ENCODE measurements at places on chromosomes 6 and 20.

- no peak for DNase-seq
These were observed 544.0 kb upstream of the HS3ST5 start for GRCh38 chr6:114886670-114887436.

DNA sequence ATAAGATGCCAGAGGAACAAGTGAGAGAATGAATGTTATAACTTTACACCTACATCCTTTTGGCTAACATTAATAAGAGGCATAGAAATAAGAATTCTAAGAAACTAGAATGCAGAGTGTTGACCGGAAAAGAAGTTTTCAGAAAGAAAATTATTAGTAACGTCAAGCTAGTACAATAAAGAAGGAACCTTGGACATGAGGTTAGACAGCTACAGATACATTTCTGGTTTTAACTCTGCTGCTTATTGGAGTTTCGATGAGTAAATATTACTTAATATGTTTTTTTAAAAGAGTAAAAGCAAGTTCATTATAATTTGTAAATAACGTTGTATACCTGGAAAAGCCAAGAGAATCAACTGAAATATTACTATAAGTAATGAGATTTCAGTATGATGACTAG, 22.7 kb downstream of the TAB2 start:
- DNase-seq: no peak

GRCh38 chr20:63346131-63347080, 14.7 kb downstream of the CHRNA4 start:
- DNase-seq: no peak

GRCh38 chr20:61980647-61981583, 84.8 kb downstream of the TAF4 start:
- no peak for DNase-seq

DNA sequence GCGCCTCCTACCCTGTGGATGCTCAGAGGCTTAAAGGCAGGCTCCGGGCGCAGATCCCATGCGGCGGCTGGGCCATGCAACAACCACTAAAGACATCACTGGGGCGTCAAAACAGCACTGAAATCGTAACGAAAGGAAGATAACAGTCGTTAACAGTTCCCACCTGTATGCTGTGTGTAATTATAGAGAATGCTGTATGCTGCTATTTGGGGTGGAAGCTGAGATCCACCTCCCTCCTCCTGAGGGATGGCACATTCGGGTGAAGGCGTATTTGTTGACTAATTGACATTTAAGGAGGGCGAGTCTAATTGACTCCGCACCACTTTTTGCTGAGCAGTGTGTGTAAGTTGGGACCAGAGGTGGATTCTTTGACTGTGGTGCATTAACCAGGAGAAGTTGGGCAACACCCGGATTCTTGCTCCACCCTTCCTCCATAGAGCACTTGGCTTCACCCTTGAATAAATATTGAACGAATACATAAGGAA, 687 bp downstream of the SLC35A1 start:
- peak; percentile 11 for DNase-seq

GRCh38 chr6:85372188-85372914, 77.5 kb upstream of the NT5E start:
- no peak for DNase-seq

DNA sequence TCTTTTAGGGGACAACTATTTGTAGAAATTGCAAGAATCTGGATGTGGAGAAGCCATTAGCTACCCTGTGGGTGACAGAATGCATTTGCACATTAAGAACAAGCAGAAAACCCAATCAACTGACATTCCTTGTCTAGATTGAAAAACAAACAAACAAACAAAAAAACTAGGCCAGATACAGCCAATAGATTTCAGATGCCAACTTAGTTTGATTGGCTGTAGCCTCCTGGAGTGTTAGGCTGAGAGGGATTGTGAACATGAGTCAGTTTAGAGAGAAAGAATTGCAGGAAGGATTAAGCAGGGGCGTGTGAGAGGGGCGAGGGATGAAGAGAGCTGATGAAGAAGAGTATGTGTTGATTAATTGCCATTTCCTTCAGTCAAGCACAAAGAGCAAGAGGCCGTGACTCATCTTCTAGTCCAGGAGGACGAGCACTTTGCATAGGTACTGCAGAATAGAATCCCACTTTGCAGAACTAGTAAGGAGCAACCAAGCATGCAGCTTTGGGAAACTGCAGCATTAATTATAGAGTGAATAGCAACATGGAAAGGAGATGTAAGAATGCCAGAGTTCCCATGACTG, 188.0 kb upstream of the RAB32 start:
- DNase-seq: no peak

GRCh38 chr6:19333936-19334335, 503.2 kb upstream of the ID4 start:
- DNase-seq: no peak

GRCh38 chr20:10061641-10062040, 26.9 kb downstream of the ANKEF1 start:
- no peak for DNase-seq

DNA sequence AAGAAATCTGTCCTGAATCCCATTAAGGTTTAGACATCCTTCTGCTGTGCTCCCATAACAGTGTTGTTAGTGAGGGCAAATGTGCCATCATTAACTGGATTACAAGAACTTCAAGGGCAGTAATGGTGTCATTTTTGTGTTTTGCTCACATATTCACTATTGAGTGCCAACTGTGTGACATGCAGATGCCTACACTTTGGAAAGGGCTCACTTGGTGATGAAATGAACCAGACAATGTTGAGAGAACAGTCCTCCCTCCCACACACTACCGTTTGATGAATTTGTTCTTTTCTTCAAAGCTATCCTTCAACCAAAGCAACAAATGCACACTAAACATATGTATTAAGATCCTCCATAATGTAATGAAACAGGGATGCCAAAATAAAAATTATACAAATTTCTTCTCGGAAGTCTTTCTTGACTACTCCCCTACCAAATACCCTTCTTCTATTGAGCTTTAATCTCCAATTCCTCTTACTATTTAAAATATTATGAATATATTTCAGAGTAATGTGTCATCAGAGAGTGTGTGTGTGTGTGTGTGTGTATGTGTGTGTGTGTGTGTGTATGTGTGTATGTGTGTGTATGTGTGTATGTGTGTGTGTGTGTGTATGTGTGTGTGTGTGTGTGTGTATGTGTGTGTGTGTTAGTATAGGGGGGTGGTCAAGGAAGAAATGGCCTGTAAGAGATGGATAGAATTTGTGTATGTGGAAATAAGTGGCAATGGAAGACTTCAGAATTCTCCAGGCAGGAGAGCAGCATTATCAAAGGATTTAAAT, 92.3 kb upstream of the ENPP5 start:
- DNase-seq: no peak

GRCh38 chr6:104955927-104956730, 778 bp upstream of the LIN28B start:
- no peak for DNase-seq

DNA sequence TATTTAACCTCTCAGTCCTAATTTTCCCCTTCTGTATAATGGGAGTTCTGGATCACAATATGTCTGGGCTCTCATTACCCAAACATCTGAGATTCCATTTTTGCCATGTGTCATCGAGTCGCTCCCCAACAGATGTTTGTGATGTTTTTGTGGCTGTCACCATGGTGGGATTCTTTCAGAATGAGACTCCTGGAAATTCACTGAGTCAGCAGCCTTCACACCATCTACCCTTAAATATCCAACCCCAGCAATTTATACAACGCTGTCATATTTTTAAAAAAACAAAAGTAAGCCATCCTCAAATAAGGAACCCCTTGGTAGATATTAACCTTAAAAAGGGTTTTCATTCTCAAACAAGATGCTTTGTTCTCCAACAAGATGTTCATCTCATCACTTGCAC, 20.9 kb downstream of the NRSN1 start:
- DNase-seq: no peak

DNA sequence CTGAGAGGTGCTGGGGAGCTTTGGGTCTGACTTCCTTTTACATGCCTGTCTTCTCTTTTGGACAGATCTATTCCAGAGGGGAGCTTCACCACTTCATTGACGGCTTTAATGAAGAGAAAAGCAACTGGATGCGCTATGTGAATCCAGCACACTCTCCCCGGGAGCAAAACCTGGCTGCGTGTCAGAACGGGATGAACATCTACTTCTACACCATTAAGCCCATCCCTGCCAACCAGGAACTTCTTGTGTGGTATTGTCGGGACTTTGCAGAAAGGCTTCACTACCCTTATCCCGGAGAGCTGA, 13.1 kb downstream of the PRDM1 start:
- no peak for DNase-seq

DNA sequence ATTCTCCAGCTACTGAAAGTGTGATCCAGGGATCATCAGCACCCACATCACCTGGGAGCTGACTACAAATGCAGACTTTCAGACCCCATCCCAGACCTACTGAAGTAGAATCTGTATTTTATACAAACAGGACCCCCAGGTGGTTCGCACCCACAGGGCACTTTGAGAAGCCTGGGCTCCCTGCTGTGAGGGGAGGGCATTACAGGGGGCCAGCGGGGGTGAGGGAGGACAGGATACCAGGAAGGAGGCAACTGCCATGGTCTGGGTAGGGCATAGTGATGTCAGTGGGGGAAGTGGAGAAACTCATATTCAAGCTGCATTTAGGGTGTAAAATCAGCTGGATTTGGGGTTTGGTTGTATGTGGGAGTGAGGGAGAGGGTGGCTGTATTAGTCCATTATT, 2.0 kb upstream of the ADA start:
- no peak for DNase-seq

DNA sequence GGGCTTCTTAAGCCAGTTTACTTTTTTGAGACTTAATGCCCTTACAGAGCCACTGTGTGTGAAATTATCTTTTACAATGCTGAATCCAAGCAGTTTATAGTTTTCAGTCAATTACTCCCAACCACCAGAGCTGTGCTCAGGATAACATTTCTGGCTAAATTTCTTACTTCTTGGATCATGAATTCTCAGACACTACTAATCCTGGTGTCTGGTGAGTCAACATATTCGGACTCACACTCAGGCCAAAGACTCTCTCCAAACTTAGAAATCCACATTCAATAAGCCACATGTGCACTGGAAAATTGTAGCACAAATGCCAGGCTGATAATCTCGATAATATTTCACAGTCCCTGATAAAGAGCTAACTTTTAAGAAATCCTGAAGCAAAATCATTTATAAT, 49.0 kb downstream of the PTPRT start:
- DNase-seq: no peak

DNA sequence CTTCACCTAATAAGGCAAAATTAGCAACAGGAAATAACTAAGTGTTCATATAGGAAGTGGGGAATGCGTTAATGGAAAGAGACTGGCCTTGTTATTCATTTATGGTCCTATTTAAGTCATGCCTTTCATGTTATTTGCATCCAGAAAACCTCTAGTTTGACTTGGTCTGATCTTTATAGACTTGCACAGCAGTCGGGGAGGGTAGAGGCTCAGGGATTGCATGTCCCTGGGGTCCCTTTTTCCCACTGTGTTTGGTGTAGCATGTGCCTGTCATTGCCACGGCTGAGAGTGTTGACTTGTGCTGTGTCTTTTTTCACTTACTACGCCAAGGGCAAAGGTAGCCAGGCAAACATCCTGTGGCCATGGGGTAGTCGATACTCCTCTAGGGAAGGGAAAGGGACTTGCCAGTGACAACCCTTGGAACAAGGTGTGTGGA, 105.4 kb upstream of the RIN2 start:
- no peak for DNase-seq

- DNase-seq: no peak
These were observed 226.4 kb upstream of the ZNF217 start for GRCh38 chr20:53819973-53820451.

DNA sequence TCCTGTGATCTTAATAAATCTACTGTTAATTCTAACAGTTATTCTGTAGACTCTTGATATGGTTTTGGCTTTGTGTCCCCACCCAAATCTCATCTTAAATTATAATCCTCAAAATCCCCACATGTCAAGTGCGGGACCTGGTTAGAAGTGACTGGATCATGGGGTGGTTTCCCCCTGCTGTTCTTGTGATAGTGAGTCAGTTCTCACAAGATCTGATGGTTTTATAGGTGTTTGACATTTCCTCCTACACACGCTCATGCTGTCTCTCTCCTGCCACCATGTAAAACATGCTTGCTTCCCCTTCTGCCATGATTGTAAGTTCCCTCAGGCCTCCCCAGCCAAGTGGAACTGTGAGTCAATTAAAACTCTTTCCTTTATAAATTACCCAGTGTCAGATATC, 10.5 kb upstream of the EPB41L2 start:
- no peak for DNase-seq

GRCh38 chr6:30490026-30490876, 942 bp downstream of the HLA-E start:
- DNase-seq: peak; percentile 88

DNA sequence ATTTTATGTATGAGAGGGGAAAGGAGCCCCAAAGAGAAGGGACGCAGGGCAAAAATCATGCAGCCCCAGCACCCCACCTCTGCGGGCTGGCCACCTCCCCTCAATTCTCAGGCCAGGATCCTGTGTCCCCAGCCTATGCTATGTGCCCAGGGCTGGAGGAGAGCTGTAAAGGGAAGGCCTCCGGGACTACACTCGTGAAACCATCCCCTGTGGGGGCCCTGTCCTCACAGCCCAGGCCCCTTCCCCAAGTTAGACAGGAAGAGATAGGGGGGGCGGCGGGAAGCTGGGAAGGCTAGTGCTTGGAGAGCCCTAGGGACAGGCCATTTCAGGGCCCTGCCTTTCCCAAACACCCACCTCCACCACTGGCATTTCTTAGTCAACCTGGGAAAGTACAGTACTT, 1.4 kb upstream of the COL11A2 start:
- DNase-seq: no peak

DNA sequence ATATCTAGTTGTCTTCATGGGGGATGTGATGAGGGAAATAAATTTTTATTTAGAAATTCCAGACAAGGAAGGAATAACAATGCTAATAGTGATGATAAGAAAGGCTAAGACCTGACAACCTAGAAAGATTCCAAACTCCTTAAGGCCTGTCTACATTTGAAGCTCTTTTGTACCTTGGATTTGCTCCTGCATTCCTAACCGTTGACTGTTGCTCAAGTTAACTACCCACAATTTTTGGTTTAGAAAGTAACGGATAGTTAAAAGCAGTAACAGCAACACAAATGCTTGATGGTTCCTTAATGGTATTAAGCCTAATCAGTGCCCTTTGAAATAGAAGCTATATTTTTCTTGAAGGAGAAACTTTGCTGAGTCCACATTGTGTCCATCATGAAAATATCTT, 52.9 kb downstream of the TRMT11 start:
- DNase-seq: no peak

DNA sequence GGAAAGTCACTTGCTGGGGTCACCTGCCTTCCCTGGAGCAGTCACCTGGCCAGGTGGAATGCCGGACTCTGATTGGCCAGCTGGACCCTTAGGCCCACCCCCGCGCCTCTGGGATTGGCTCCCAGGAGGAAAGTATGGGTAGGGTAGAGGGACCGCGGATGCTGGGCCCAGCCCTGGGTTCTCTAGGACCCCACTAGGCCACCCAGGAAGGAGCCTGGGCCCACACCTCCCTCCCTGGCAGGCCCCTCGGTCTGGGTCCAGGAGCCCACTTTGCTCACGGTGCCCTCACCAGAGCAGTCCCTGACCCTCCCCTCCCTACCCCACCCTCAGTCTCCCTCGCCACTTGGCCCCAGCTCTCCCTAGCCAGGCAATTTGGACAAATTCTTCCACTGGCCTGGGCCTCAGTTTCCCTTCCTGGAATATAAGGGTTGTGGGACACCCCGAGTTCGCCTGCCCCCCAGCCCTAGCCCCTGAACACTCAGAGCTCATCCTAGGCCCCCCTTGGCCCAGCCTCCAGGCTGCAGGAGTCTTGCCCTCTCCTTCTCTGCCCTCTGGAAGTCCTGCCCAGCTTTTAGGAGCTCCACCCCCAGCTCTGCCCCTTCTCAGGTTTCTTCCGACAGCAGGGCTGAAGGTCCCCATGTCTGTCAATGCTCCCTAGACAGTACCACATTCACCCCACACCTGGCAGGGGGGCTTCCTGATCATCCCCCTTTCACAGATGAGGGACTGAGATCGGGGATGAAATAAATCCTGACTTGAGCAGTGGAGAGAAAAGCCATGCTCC, 299.6 kb downstream of the TAF4 start:
- DNase-seq: no peak
